ENCODE measurements at places on chromosomes 1 and 21.

DNA sequence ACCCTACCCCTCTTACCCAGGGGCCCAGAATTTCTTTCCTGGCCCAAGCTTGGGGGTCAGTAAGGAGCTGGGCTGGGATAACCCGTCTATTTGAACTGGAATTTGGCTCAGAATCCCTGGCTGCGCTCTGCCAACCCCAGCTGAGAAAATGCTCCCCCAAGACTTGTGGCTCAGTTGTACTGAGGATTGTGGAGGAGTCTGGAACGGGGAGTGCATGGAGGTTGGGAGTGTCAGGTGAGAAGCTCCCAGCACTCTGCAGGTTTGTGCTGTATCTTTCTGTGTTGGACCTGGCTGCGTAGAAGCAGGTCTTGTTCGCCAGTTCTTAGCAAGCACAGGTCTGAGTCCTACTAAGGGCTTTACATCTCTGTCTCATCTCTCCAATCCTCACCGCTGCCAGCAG is 1.6 kb downstream of the TCEA3 start:
- no peak for DNase-seq

- no peak for DNase-seq
Measured at GRCh38 chr1:207346513-207346912, 25.0 kb downstream of the CD55 start.

DNA sequence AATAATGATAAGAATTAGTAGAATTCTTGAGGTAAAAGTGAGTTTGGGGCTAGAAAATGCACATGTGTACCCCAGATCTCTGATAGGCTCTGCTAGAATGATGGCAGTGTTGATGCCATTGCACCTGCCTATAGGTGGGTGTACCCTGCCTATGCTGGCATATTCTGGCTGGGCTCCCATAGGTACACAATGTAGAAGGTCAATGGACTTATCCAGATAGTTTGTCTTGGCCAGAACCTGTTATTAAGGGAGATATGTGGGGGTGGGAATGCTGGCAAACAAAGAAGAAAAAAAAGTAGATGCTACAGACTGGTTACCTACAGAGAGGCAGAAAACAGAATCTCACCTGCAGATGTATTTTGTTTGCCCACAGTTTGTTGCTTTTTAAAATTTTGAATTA is 14.1 kb upstream of the KLHDC8A start:
- no peak for DNase-seq

DNA sequence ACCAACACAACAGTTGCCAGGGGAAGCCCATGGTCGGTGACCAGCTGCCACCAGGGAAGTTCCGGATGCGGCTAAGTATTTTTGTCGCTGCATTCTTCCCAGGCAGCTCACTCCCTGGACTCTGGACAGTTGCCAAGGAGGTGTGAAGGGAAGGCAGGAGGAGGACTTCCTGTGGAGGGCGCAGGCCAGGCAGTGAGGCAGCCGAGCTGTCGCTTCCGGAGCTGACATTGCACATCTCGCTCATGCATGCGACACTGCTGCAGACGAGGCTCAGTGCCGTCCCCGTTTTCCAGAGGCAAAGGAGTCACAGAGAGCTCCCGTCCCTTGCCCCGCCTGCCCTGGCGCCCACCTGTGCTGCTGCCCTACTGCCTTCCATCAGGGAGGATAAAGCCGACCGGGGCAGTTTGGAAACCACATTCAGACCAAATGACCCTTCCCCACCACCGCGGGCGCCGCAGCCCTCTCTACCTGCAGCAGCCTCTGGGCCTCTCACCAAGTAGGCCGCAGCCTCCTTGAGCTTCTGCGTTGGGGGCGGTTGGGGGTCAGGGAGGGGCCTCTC is 81.4 kb downstream of the NENF start:
- no peak for DNase-seq
